Stimulated activated CD8-positive, alpha-beta memory T cell treated with anti-CD3 and anti-CD28 coated beads, Interleukin-4, amount 100 ng/mL, for 4 hours (primary cell): ENCODE measurements at places on chromosomes 4 and X.

DNA sequence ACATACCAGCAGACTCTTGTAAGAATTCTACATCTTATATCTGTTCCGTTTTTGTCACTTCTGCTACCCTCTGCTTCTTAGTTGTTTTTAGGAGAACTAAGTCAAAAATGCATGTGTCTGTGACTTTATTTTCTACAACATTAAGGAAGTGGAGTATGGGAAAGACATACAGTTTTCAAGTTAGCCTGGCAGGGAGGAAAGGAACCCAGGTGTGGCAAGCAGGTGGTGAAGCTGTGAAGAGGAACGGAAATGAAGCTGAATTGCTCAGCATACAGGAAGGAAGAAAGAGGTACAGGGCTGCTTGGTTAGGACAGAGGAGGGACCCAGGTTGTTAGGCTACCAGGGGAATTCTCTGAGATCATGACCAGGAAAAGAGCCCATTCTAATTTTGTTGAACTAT is 9.4 kb downstream of the GPRIN3 start:
- DNase-seq = no peak

DNA sequence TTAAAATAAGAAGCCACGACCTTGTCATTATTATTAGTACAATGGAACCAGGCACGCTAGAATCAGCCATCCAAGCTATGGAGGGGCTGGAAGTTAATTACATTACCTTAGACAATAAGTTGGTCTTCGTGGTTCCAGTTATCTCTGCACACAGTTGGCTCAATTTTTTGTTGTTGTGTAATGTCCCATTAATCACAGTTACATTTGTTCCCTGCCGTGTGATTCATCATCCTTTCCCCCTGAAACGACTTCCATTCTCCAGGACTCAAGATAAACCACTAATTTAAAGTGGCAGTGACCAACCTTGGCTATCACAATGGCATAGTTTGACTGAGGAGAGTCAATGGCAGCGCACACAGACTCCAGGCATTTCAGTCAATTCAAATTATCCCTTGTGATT is 905.0 kb downstream of the RAB28 start:
- DNase-seq = no peak

DNA sequence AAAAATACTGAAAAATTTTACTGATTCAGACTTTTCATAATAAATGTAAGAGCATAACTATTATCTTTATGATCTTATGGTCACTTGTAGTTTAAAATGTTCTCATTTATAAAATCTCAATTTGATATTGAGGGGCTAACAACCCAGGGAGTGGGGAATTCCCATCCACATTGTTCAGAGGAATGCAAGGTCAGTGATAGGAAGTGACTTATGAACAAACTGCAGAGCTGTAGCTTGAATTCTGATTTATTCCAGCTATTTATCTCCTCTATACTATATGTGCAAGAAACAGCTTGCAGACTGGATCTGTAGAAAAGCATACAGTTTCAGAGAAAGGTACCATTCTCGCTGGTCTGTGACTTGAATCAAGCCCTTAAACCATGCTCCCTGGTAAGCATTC is 61.6 kb downstream of the SEC24D start:
- DNase-seq = no peak

DNA sequence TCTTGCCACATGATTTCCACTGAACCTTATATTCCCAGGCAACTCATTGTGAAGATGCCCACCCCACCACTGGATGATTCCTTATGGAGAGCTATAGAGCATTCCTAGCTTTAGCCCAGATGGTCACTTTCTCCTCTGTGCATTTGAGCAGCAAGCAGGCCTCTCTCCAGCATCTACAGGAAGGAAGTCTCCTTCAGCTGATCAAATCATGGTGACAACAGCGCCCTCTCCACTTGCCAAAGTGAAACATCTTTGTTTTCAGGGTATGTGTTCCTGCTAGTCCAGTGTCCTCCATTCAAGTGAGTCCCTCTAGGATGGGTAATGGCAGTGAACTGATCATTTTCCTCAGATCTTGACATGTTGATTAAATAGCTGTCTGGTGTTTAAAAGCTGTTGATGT is 10.9 kb upstream of the SYTL5 start:
- DNase-seq = no peak

GRCh38 chrX:108138814-108139702 is 47.5 kb downstream of the ATG4A start:
- no peak for DNase-seq

DNA sequence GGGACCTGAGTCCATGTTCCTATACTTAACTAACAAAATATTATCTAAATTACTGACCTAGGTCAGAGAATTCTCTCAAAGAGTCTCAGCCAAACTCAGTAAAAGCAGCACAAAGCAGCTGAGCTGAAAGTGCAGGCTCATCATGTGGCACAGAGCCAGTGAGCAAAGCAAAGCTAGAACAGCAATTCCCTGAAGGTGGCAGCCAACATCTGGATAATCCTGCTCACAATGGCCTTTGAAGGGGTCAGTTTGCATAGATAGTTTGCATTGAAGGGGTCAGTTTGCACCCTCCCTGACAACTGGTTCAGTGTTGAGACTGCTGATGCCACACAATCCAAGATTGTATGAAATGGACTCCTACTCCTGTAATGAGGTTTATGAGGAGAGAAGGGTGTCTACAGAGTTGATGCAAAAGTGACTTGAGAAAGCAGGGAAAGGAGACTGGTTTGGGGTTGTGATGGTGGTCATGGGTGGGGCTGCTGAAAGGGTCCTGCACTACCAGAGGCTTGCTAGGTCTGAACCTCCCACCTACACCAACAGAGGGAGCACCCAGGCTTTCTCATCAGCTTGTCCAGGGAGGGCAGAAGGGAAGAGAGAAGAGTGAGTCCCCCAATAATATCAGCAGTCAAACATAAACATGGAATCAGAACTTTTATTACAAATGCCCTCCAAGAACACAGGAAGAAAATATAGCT is 39.7 kb downstream of the TRIM61 start:
- no peak for DNase-seq

- DNase-seq = no peak
Measured at GRCh38 chrX:117607561-117607960, 509.0 kb downstream of the KLHL13 start.

- DNase-seq = no peak
Measured at GRCh38 chr4:147104768-147105167, 159.1 kb upstream of the TTC29 start.

GRCh38 chrX:136143711-136144110 is 3.6 kb upstream of the FHL1 start:
- no peak for DNase-seq

- DNase-seq = no peak
Measured at GRCh38 chr4:48909697-48910096, 3.1 kb upstream of the OCIAD2 start.

DNA sequence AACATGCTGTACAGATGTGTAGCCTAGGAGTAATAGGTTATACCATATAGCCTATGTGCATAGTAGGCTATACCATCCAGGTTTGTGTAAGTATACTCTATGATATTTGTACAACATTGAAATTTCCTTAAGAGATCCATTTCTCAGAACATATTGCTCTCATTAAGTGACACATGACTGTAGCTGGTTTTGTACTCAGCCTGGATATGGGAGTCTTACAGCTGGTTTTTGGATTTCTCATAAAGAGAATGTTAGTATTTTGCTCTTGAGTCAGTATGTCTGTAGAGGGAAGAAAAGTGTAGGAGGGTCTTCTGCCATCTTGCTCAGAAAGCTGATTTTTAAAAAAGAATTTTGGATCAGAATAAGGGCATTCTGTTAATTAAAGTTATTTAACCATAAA is 85.3 kb downstream of the SMARCA5 start:
- no peak for DNase-seq

DNA sequence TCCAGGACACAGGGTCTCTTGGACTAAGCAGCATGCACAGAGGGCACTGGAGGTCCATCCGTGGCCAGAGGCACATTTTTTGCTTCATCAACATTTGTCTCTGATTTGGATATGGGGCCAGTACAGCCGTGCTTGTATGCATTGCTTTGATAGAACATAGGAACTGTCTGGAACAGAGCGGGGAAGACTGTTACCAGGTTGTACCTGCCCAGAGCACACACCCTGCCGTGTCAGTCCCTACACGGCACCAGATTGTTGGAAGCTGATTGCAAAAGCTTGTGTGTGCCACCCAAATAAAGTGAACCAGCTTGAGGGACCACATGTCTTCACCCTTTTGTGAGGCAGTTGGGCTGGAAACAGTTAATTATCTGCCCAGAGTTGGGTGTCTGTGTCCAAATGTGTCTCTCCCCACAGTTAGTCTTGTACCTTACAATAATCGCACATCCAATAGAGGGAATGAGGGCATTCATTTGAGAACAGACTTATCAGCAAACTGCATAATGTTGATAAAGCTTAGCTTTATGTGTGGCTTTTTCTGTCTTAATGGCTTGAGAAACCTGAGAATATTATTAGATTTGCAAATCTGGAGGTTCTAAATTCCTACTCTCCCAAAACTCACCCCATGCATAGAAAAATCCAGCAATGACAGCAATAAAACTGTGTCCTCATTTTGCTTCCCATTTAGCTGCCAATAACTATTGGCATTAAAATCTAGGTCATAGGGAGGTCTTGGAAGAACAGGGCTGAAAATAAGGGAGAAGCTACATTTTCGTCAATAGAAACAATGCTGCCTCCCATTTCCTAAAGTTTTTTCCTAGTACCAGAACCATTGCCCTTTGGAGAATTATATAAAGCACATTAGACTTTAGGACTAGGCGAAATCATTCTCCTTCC is 21.2 kb downstream of the KLF3 start:
- no peak for DNase-seq

DNA sequence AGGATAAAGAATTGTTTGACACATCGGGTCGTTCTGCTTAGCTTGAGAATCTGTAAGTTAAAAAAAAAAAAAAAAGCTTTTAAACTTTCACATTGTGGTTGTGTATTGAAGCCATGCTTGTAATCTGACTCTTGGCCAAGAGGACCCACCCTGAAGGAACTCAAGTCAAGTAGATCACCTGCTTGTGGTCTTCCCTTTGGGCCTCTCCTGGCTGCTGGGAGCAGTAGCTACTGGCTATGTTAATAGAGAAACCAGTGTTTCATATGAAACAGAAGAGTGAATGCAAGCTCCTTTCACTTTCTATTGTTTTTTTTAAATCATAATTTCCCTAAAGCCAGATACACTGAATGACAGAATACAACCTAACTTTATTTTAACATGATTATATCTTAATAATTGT is 402.4 kb upstream of the NDST4 start:
- no peak for DNase-seq

- no peak for DNase-seq
Measured at GRCh38 chrX:153440556-153441135, 5.2 kb downstream of the TREX2 start.

GRCh38 chr4:113665036-113665435 is 96.5 kb downstream of the CAMK2D start:
- DNase-seq = no peak

DNA sequence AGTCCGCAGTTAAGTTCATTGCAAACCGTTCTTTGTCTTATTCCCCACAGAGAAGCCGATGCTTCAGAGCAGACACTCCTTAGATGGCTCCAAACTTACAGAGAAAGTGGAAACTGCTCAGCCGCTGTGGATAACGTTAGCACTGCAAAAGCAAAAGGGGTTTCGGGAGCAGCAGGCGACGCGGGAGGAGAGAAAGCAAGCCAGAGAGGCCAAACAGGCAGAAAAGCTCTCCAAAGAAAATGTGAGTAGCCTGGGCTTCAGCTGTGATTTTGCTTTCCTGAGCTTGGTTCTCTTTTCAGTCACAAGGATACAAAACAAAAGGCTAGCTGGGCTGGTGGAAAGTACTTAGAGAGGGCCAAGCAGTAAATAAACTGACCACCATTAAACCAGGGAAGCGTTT is 64.0 kb downstream of the AASDH start:
- no peak for DNase-seq

- peak; percentile 9 for DNase-seq
Measured at GRCh38 chr4:88158489-88159228, at the start of gene ABCG2. TSS of gene ABCG2 (minus strand) at chr4:88158639. CDS start at chr4:88139995, 18,644 bp downstream.

GRCh38 chrX:65451663-65452062 is 82.9 kb downstream of the LAS1L start:
- DNase-seq = no peak

DNA sequence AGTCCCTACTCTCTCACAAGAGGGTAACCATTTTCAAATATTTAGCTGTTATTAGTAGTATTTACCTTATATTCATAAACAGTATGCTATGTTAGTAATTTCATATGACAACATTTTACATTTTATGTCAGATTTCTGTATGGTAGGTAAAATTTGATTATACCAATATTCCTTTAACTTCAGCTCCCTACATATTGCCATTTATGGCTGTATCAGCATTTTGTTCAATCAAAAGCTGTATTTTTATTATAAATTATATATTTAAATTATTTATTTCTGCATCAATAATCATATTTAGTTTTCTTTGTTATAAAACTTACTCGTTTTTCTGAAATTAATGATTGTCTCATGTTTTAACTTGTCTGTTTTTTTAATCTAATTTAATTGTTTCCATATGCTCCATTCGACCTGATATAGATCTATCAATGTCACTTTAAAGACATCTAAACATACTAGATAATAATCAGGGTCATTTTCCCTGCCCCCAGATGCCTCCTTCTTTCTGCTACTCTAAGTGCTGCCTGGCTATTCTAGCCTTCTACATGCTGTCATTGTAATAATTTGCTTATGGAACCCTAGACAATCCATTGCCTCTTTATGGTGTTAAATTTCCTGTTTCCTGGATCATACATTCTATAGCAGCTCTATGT is 1976.7 kb upstream of the ADGRL3 start:
- no peak for DNase-seq

GRCh38 chr4:104494185-104494584 is 509 bp downstream of the CXXC4 start:
- no peak for DNase-seq
